ENCODE measurements at places on chromosomes 7 and 10.
A peak's percentile ranks its signal among the peaks of the same experiment; 100 is the strongest.

DNA sequence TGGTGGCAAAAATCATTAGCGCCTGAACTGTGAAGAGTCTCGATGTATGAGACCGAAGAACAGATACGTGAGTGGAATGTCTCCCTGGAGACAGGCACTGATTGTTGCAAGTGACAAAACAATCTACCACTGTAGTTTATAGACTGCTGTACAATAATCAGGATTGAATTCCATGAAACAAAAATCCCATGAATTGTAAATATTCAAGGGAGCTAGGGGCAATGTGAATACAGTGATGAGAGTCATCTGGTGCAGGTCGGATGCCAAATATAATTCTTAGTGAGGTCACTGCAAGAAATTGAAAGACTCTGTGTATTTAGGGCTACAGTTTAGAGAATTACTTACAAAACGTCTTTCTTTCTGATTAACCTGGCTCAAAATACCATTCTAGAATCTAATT is 594.4 kb upstream of the VSTM2A start:
- peak; percentile 3 for DNase-seq

GRCh38 chr10:131695496-131696165 is 205.2 kb upstream of the PPP2R2D start:
- DNase-seq = no peak

- no peak for DNase-seq
Observed at GRCh38 chr7:28169230-28169629, 11.4 kb downstream of the JAZF1 start.

DNA sequence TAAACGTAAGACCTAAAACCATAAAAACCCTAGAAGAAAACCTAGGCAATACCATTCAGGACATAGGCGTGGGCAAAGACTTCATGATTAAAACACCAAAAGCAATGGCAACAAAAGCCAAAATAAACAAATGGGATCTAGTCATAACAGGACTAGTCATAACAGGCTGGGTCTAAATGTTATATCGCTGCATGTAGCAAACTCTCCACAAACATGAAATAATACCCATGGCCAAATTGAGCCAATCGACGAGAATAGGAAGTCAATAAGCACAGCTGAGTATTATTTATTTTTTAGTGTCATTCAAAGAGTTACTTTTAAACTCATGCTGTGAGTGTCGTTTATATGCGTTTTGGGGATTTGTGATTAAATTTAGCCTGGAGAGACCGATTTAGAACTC is 225.1 kb downstream of the TFEC start:
- DNase-seq = no peak
